ENCODE measurements at places on chromosomes 2 and 18.

DNA sequence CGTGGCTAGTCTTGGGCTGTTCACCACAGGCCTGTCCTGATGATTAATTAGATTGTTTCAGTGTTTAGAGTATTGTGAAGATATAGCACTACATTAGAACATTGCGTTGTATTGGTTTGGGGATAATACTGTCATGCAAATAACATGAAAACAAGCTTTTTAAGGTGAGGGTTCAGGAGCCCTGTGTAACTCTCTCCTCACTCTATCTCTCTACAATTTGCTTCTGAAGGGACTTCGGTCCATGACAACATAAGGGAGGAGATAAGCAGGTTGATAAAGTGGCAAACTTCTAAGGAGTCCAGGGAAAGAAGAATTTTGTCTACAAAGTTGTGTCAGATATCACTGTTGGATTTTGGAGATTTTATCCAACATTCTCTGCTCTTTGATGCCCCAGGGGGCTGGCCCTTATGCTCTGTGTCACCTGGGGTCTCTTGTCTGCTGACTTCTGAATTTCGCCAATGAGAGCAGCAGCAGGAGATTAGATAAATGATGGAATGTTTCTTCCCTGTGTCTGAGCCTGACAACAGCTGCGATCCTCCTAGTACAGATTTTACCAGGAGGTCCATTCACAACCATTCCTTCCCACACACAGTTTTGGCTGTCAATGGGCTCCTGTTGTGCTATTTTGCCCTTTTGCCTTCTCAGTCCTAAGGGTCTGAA lies 3.3 kb downstream of the TNP1 start:
- DNase-seq = no peak

DNA sequence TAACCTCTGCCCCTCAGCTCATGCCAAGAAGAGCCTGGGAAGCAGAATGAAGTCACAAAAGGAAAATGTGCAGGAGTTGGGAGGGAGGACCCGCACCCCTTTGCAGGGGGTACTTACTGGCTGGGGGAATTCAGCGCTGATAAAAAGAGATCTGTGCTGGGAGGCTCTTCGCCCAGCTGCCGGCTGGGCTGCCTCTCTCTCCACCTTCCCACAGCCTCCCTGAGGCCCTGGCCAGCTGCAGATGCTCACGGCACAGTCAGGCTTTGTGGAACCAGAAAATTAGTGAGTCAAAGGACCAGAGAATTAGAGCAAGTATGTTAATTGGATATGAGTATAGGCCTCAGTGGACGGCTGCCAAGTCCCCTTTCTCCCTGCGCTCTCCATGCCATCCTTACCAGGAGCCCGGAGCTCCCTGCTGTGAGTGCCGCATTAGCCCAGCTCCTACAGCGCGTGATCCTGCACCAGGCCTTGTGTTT lies 181.7 kb upstream of the SH3BP4 start:
- peak; percentile 49 for DNase-seq

DNA sequence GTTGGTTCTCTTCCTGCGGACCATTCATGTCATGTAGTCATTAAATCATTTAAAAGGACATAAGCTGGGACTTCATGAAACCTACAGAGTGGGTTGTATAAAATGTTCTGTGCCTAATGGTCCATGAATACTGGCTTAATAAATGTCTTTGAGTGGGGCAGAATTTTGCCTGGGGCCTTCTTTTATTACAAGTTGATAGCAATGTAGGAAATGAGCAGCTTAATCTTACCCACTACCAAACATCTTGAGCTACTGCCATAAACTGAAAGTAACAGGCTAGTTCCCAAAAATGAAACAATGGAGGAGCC lies 130.9 kb downstream of the TMEM17 start:
- DNase-seq = no peak

DNA sequence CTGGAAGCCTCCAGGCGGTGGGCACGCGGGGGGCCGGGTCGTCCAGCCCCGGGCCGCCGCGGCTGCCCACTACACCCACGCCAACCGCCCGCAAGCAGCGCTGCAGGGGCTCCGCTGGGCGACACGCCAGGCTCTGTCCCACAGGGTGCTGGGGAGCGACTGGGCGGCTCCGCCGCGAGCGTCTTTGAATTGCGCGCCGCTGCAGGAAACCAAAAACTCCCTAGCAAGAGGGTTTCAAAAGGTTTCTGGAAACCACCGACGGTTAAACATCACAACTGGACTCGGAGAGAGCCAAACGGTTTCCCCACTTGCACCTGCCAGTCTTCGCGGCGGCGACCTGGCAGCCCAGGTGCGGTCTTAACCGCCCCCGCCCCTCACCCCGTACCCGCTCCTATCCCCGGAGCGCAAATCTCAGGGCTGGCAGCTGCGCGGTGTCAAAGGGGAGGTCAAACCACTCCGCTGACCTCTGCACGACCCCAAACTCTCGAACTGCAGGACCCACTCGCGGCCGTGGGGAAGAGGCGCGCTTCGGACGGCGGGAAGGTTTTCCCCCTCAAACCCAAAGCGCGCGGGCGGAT lies 1.0 kb downstream of the CXCR4 start:
- peak; percentile 15 for DNase-seq

DNA sequence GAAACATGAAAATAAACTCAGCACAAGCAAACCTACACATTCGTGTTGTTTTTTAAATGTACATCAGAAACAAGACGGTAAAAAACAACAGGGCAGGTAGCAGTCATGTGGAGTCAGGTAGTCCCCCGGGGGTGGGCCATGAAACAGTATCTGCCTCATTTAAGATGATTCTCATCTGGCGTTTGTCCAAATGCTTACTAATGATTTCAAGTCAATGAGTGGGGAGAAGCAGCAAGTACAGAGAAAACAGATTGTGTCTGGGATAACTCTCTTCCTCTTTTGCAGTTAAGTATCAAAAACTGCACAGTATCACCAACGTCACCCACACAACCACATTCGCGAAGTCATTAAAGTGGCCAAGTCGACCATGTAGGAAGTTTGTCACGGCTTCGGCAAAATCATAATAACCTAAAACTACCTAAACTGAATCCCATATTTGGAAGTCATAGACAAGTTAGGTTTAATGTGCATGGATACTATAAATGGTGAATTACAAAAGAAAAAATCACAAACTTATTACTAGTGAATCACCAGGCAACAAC lies 1.3 kb downstream of the LAPTM4A start:
- DNase-seq = no peak

GRCh38 chr2:238873381-238873801 lies 25.5 kb downstream of the TWIST2 start:
- no peak for DNase-seq

DNA sequence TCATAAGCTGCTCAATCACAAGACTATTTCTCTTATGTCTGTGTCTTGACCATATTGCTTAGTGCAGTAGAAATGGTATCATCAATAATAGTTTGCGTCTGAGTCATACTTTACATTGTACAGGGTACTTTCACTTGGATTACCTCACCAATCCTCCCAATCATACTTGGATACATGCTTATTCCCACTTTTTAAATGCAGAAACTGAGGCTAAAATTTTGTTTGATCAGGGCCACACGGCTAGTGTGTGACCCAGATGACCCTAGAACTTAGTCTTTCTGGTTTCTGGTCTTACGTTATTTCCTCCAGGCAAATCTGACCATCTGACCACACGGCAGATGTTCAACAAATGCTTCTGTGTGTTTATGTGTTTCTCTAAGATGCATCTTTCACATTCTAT lies 23.8 kb upstream of the CCL20 start:
- DNase-seq = no peak

DNA sequence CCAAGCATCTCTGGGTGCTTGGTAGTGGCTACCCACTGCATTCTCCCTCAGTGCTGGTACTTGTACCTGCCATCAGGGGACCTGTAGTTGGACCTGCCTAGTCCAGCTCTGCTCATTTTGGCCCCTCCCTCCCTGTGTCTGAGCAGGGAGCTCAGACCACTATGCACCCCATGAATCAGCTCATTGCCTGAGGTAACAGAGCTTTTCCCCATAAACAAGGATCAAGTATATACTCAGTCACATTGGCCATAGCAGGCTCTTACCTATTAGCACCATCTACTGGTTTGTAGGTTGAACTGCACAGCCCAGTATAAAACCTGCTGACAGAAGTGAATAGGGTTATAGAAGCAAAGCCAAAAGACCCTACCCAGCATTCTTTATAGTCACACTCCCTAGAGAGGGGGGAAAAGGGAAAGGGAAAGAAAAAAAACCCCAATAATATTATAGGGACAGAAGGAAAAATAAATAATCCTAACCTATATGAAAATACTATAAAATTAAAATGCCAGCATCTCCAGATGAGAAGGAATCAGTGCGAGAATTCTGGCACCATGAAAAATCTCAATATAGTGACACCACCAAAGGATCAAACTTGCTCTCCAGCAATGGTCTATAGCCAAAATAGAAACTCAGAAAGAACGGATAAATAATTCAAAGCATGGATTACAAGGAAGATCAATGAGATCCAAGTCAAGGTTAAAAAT lies 6.9 kb upstream of the FLACC1 start:
- DNase-seq = no peak

DNA sequence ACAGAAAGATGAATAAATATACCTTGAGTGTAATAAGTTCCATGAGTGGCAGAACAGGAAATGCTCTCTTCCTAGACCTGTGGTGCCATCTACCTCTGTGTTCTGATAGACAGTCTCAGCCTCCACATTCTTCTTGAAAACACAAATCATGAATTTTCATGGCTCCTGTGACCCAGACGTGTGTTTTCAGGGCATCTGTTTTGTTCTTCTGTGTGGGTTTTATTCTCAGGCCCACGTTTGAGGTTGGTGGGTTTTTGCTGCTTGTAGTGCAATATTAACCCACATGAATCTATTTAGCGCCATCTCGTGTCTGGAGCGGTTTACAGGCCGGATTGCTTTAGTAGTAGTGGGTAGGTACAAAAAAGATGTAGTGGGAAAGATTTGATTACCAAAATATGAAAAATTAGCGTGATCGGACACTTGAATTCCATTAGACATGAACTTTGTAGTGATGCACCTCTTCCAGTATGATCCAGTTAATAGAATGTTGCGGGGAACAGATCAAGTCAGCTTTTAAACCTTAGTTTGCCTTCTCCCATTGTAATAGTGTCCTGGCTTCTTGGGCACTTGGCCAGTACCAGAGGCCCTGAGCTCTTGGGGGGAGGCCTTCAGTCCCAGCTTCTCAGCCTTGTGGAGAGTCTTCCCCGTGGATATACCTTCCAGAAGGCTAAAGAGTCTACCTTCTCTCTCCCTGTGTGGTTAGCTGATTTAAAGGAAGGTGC lies 256.5 kb downstream of the TPGS2 start:
- no peak for DNase-seq

- no peak for DNase-seq
These were observed 7.8 kb downstream of the AFG3L2 start for GRCh38 chr18:12369211-12369610.

DNA sequence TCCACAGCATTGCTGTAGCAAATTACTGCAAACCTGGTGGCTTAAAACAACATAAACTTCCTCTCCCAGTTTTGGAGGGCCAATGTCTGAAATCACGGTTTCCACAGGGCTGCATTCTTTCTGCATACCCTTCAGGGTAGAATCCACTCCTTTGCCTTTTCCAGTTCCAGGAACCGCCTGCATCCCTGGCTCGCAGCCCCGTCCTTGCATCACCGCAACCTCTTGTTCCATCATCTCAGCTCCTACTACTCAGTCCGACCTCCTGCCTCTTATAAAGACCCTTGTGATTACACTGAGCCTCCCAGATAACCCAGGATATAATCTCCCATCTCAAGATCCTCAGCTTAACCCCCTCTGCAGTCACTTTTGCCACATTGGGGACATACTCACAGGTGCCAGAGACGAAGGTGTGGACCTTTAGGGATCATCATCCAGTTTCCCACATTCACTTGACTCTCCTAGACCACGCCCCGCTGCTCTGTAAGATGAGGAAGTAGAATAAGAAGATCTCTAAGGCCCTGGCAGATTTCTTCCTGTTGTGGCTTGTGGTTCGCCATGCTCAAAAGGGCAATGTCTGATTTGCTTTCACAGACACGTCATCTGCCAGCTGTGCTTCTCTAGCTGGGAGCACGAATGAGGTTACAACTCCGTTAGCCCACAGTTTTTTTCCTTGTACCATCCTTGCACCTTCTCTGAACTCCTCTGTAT lies 103.6 kb upstream of the AGAP1 start:
- no peak for DNase-seq

DNA sequence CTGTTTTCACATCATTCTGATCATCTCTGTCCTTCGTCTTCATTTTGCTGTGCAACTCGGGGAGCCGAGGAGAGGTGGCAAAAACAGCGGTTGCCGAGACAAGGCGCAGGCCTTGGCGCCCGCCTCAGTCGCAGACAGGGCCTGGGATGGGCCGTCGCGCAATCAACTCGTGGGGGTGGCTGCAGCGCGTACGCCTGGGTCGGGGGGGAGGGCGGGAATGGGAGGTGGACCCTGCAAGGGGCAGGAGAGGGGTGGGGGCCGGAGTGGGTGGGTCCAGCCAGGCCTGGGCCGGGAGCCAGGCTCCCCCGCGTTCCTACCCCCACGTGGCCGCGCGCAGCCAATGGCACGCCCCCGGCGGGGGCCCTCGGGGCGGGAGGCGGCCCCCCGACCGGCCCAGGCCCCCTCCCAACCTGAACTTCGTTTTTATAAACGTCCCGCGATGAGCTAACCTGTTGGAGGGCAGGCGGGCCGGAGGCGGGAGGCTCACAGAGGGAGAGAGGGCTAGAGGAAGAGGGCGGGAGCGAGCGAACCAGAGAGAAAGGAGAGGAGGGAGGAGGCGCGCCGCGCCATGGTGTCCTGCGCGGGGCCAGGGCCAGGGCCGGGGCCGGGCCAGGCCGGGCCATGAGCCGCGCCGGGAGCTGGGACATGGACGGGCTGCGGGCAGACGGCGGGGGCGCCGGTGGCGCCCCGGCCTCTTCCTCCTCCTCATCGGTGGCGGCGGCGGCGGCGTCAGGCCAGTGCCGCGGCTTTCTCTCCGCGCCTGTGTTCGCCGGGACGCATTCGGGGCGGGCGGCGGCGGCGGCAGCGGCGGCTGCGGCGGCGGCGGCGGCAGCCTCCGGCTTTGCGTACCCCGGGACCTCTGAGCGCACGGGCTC lies at the start of gene HOXD13:
HOXD13 (plus strand) TSS at position 452 of the 875 bp plus-strand sequence; CDS start at position 622, 170 bp downstream.
- peak; percentile 76 for DNase-seq

GRCh38 chr18:68494802-68495581 lies 219.9 kb downstream of the TMX3 start:
- DNase-seq = no peak

- no peak for DNase-seq
These were observed 64.4 kb downstream of the ZNF516 start for GRCh38 chr18:76430636-76431035.

GRCh38 chr2:21041943-21042707 lies 1.7 kb downstream of the APOB start:
- DNase-seq = no peak

GRCh38 chr2:11540148-11540995 lies 6.5 kb downstream of the GREB1 start:
- DNase-seq = peak; percentile 57

GRCh38 chr2:62458206-62458641 lies 47.8 kb downstream of the TMEM17 start:
- DNase-seq = no peak

- no peak for DNase-seq
These were observed 594.4 kb upstream of the ID2 start for GRCh38 chr2:8087480-8087840.

- DNase-seq = no peak
These were observed 544.0 kb upstream of the FAM98A start for GRCh38 chr2:34143149-34143548.

GRCh38 chr2:216695401-216695821 lies at the start of gene IGFBP5:
IGFBP5 (minus strand) TSS chr2:216695549; CDS start chr2:216694775, 774 bp downstream.
- DNase-seq = peak; percentile 82

All from DMS153 (cell line).